IMR-90 (cell line): ENCODE measurements at places on chromosomes 12 and 14. TPM values are rescaled to one million over a fixed set of nuclear protein-coding genes. Genes with fewer than 3 reads are reported as not detected.

KRT71 gene
- not detected in 2 replicates for polyA plus RNA-seq

SOAT2 gene
- 0.39 and 0.55 TPM in 2 replicates for polyA plus RNA-seq

GRCh38 chr14:101040538-101041442 lies 137.3 kb upstream of the RTL1 start:
- DNase-seq, result no peak
- H3K36me3 ChIP-seq, result peaks cover 76% of the 10 kb centered on the region
- no peaks in the 10 kb centered on the region for H3K4me1 ChIP-seq
- H3K4me3 ChIP-seq, result no peak overlapping the region
- no peak overlapping the region for H3K27ac ChIP-seq

- no peaks in the 10 kb centered on the region for H3K27me3 ChIP-seq
- H3K36me3 ChIP-seq, result peaks cover 60% of the 10 kb centered on the region
- no peak for DNase-seq
- no peak overlapping the region for H3K4me3 ChIP-seq
- H3K27ac ChIP-seq, result peak overlapping the region; percentile 35
Measured at GRCh38 chr12:57138526-57139272, 8.7 kb downstream of the LRP1-AS start.

PGF gene
- 0.39 and 0.42 TPM in 2 replicates for polyA plus RNA-seq

- no peaks in the 10 kb centered on the region for H3K36me3 ChIP-seq
- no peaks in the 10 kb centered on the region for H3K27me3 ChIP-seq
- H3K4me3 ChIP-seq, result no peak overlapping the region
- H3K4me1 ChIP-seq, result no peaks in the 10 kb centered on the region
- DNase-seq, result peak; percentile 45
Measured at GRCh38 chr14:53295985-53296582, 143.0 kb upstream of the DDHD1 start.

DNA sequence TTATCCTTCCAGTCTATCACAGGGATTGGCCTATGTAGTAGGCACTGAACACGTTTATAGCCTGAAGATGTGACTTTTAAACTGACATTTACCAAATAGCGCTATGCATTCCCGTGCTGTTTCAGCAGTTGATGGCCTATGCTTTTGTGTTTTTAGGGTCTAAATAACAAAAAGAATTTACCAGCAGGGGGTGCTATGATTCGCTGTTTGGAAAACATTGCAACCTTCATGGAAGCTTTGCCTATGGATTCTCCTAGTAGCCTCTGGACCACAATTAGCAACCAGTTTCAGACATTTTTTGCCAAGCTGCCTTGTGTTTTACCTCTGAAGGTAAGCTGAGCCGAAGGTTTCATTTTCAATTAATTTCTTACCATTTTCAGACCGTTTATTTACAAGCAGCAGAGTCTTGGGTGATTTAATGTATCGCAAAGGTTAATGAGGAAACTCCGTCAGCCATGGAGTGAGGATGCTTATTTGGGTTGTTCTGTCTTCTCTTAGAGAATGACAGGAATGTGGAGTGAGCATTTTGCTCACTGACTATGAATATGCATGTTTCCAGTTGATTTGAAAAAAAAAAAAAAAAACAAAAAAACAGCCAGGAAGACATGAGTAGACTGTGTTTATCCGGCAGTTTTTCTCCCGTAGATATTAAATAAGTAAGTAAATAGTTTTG lies 133.1 kb downstream of the PRIMA1 start:
- H3K27me3 ChIP-seq, result no peaks in the 10 kb centered on the region
- no peaks in the 10 kb centered on the region for H3K4me1 ChIP-seq
- peak; percentile 35 for DNase-seq
- no peak overlapping the region for H3K4me3 ChIP-seq

INTS13 gene
- polyA plus RNA-seq, result 9.2 and 9.9 TPM in 2 replicates

- H3K27ac ChIP-seq, result peak overlapping the region; percentile 91
- H3K4me3 ChIP-seq, result peak overlapping the region; percentile 96
- no peaks in the 10 kb centered on the region for H3K36me3 ChIP-seq
- no peaks in the 10 kb centered on the region for H3K27me3 ChIP-seq
- H3K4me1 ChIP-seq, result peaks cover 20% of the 10 kb centered on the region
Measured at GRCh38 chr12:46266869-46267574, 1.8 kb downstream of the SLC38A1 start.

COX8C gene
- polyA plus RNA-seq, result not detected in 2 replicates

VPS33A gene
- 14.0 and 14.3 TPM in 2 replicates for polyA plus RNA-seq

DNA sequence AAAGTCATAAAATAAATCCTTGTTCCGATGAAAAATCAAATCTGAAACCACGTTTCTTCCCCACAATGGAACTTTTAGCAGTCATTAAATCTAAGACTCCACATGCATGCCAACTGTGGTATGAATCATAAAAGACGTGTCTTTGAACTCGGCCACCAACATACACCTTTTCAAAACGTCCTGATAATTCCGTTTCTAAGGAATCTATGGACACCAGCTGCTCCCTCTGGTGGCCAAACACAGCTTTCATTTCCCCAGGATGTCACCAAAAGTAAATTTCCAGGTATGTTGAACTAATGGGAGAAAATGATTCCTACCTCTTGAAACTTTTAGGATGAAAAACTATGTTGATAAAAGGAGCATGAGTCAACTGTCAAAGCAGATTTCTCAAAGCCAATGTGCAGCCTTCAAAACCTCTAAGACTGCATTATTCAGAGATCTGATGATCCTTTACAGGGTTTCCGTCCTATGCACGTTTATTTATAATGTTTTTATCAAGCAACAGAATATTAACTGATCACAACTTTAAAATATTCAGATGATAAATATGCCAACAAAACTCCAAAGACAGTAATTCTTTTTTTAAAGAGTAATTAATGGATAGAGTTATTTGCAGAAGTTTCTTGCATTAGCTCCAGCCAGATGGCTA lies 96.2 kb downstream of the CIT start:
- no peak overlapping the region for H3K27ac ChIP-seq
- peak overlapping the region; percentile 22; the same call in 1 of the 2 replicates for H3K4me3 ChIP-seq
- peaks cover 8% of the 10 kb centered on the region for H3K36me3 ChIP-seq
- peak; percentile 37 for DNase-seq

DNA sequence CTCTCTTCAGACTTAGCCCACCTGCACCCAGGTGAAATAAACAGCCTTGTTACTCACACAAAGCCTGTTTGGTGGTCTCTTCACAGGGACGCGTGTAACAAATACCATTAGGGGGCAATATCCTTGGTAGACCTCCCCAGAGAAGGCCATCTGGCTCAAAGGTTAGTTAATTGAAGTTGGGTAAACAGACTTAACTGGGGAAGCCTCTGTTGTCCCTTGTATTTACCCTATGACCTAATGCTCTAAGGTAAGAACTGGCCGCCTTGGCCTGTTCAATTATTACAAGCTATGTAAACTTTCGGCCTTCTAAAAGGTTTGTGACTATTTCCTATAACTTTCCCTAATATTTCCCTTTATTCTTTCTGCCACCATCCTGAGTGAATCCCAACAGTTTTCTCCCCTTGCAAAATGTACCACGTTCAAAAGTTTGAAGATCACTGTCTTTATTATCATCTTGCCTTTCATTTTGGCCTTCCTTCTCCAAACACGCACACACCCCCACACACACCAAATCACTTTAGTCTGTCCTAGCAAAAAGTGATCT lies 15.3 kb upstream of the LYZ start:
- H3K36me3 ChIP-seq, result no peaks in the 10 kb centered on the region
- no peak overlapping the region for H3K27ac ChIP-seq
- peaks cover 35% of the 10 kb centered on the region for H3K27me3 ChIP-seq

- peaks cover 8% of the 10 kb centered on the region for H3K4me1 ChIP-seq
- H3K36me3 ChIP-seq, result no peaks in the 10 kb centered on the region
- no peaks in the 10 kb centered on the region for H3K27me3 ChIP-seq
- no peak for DNase-seq
- H3K27ac ChIP-seq, result no peak overlapping the region
Measured at GRCh38 chr12:26689281-26689841, 143.6 kb downstream of the ITPR2 start.

GRCh38 chr12:46071335-46071734 lies 81.0 kb upstream of the SCAF11 start:
- no peak overlapping the region for H3K4me3 ChIP-seq
- no peak for DNase-seq
- peaks cover 3% of the 10 kb centered on the region for H3K27me3 ChIP-seq

TAS2R7 gene
- not detected in 2 replicates for polyA plus RNA-seq

DNA sequence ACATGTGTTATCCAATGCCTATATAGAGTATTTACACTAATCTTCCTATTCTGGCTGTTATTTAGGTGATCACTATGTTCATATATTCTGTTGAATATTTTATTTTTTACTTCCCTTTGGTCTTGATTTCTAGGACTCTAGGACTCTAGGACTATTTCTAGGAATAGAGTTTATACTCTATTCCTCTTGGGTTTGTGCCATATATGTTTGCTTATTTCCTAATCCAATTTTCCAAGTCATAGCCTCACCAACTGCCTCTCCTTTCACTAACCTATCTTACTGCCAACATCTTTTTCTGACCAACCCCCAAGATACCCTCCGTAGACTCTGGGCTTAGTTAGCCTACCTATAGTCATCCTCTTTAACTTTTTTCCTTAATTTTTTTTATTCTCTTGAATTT lies 28.5 kb downstream of the ARF6 start:
- no peak overlapping the region for H3K27ac ChIP-seq
- no peaks in the 10 kb centered on the region for H3K36me3 ChIP-seq
- H3K27me3 ChIP-seq, result no peaks in the 10 kb centered on the region
- H3K4me1 ChIP-seq, result no peaks in the 10 kb centered on the region
- H3K4me3 ChIP-seq, result no peak overlapping the region

DNA sequence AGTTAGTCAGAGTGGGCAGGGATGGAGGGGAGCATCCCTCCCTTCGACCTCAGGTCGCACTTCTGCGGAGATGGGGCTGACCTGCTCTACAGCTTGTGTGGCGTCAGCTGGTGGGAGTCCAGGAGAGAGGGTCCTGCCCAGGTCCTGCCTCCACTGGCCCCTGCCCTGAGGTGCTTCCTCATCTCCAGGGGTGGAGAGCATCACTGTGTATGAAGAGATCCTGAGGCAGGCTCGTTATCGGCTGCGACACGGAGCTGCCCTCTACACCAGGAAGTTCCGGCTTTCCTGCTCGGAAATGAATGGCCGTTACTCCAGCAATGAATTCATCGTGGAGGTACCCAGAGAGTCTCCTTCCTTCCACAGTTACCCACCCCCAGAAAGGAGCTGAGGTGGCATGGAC lies 20.2 kb downstream of the CLSTN3 start:
- no peak overlapping the region for H3K27ac ChIP-seq
- no peak for DNase-seq
- H3K4me1 ChIP-seq, result no peaks in the 10 kb centered on the region
- H3K4me3 ChIP-seq, result no peak overlapping the region
- peaks cover 42% of the 10 kb centered on the region for H3K36me3 ChIP-seq
- H3K27me3 ChIP-seq, result no peaks in the 10 kb centered on the region

DNA sequence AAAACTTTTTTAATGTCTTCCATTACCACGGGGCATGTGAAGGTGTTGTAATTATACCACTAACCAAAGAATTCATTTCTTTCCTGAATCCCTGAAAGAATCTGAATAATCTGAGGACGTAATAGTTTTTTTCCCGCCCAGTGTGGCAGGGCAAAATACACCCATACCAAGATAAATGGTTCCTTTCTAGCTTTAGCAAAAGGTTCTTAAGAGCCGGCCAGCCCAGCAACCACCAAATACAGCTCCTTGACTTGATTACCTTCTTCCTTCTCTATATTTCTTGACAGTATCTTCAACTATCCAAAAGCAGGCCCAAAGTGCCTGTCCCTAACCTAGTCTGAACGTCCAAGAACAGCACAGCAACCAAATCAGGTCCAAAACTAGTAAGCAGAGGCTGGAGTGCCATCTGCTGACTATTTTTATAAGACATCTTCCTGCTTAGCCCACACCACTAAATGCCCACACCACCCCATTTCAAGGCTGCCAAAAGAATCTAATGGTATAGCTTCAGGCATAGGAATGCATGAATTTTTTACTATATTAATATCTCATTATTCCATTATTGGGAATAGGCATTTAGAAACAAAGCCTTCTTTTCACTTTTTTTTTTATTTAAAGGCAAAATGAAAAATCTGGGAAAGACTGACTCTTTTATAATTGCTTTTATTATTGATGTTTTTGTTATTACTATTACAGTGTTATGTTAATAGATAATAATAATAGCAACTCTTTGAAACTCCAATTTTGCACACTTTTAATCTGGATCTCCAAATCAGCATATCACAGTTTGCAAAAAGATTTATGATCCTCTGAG lies 524.4 kb downstream of the MED13L start:
- H3K36me3 ChIP-seq, result no peaks in the 10 kb centered on the region
- peak; percentile 77 for DNase-seq
- no peak overlapping the region for H3K27ac ChIP-seq
- H3K4me1 ChIP-seq, result no peaks in the 10 kb centered on the region
- H3K27me3 ChIP-seq, result peaks cover 12% of the 10 kb centered on the region

GRCh38 chr12:49546481-49546880 lies 7.7 kb downstream of the KCNH3 start:
- peaks cover 3% of the 10 kb centered on the region; the same call in 1 of the 2 replicates for H3K4me1 ChIP-seq
- no peak overlapping the region for H3K27ac ChIP-seq
- peaks cover 81% of the 10 kb centered on the region for H3K27me3 ChIP-seq
- H3K36me3 ChIP-seq, result no peaks in the 10 kb centered on the region

- H3K4me1 ChIP-seq, result no peaks in the 10 kb centered on the region
- DNase-seq, result peak; percentile 59
- H3K36me3 ChIP-seq, result peaks cover 34% of the 10 kb centered on the region
- H3K27ac ChIP-seq, result no peak overlapping the region
- H3K4me3 ChIP-seq, result no peak overlapping the region
Measured at GRCh38 chr12:64137117-64137516, 85.0 kb downstream of the KICS2 start.

INHBE gene
- 1.2 and 1.7 TPM in 2 replicates for polyA plus RNA-seq

- H3K27me3 ChIP-seq, result no peaks in the 10 kb centered on the region
- H3K4me3 ChIP-seq, result no peak overlapping the region
- no peak for DNase-seq
Measured at GRCh38 chr12:107549651-107550480, 135.7 kb upstream of the PWP1 start.

FERMT2 gene
- polyA plus RNA-seq, result 122 and 131 TPM in 2 replicates

DNA sequence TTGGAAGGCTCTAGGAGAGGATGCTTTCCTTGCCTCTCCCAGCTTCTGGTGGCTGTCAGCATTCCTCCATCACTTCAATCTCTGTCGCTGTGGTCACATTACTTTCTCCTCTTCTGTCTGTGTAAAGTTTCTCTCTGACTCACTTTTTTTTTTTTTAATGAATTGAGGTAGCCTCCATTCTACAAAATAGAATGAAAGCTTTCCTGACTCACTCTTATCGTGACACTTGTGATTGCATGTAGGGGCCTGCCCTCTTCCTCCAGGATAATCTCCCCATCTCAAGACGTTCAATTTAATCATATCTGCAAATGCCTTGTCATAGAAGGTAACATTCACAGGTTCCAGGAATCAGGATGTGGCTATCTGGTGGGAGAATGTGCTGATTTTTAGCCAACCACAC lies 153.5 kb upstream of the HMGA2 start:
- no peaks in the 10 kb centered on the region for H3K36me3 ChIP-seq
- peaks cover 22% of the 10 kb centered on the region for H3K4me1 ChIP-seq
- no peak overlapping the region for H3K4me3 ChIP-seq

RNASE7 gene
- polyA plus RNA-seq, result not detected in 2 replicates

- no peaks in the 10 kb centered on the region; the same call in 1 of the 2 replicates for H3K27me3 ChIP-seq
- no peak overlapping the region for H3K27ac ChIP-seq
- peaks cover 4% of the 10 kb centered on the region for H3K4me1 ChIP-seq
Measured at GRCh38 chr14:72597252-72598233, 296.4 kb downstream of the DPF3 start.

ADCY6 gene
- polyA plus RNA-seq, result 34.4 and 35.1 TPM in 2 replicates
